Stimulated activated CD8-positive, alpha-beta memory T cell treated with anti-CD3 and anti-CD28 coated beads, Interleukin-2, amount 100 ng/mL, for 1 hour (primary cell): ENCODE measurements at places on chromosomes 7 and 10.

DNA sequence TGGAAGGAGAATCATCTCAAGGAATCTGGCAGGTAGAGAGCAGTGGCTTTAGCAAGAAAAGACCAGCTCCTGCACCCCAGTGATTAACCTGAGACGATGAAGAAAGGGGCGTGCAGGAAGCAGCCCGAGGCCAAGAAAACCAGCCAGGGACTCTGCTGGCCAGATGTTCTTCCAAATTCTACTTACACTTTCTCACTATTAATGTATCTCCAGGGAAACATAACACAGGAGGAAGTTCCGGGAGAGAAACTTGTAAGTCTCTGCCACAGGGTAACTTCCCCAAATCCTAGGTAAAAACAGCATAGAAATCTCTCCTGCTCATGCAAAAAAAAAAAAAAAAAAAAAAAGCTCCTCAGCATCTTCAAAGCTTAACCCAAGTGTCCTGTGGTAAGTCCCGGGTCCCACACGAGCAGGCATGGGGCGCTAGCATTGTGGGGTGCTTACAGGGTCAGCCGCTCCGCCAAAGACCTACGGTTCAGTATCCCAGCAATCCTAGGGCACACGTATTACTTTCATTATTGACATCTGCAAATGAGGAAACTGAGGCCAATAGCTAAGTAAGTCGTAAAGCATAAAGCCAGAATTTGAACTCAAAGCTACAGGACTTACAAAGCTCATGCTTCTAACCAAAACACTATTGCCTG lies 97.2 kb upstream of the GNA12 start:
- no peak for DNase-seq

DNA sequence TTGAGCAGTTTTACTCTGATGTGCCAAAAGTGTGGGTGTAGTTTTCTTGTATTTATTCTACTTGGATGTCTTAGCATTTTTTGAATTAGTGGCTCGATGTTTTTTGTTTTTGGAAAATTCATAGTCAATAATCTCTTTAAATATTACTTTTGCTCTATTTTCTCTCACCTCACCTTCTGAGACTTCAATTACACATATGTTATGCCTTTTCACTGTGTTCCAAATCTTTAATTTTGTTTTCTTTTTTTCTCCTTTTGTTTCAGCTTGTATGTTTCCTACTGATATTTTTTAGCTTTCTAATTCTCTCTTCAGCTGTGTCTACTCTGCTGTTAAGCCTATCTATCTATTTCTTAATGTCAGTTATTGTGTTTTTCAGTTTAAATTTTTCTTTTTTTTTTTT lies 69.5 kb downstream of the ZNF503 start:
- no peak for DNase-seq

DNA sequence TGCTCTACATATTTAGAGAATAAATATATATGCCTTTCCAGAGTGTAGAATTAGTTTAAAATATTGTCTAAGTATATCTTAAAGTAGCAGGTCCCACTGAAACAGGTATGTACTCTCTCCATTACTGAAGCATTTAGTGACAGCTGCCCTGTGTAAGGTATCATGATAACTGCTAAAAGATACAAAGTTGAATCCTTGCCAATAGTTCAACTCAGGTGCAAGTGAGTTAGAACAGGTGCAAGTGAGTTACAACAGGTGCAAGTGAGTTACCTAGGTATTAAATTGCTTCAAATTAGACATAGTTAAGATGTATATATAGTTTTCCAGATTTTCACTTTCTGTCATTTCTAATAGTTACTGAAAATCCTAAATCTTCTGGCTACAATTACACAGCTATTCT lies 119.1 kb downstream of the CNOT4 start:
- DNase-seq, result no peak

- DNase-seq, result no peak
Observed at GRCh38 chr10:97532935-97533671, 34.4 kb downstream of the UBTD1 start.

- no peak for DNase-seq
Observed at GRCh38 chr10:78904196-78904595, 164.6 kb upstream of the ZMIZ1 start.

GRCh38 chr10:100182908-100183307 lies 2.9 kb downstream of the ERLIN1 start:
- no peak for DNase-seq

- no peak for DNase-seq
Observed at GRCh38 chr10:49645417-49645816, 31.6 kb downstream of the CHAT start.

DNA sequence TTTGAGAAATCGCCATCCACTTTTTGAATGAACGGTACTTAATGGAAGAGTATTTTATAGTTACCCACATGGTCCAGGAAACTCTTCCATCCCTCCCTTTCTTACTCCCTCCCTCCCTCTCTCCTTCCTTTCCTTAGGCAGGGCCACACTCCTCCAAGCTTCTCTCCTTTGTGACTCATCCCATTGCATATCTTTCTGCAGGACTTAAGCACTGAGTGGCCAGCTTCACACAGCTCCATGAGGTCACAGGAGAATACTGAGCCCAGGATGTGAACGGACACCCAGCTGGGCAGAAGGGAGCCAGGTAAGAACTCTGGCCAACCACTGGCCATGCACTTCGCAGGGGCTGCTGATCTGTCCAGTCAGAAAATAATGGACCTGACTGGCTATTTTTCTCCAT lies 189.7 kb upstream of the ADCY1 start:
- DNase-seq, result no peak

- DNase-seq, result no peak
Observed at GRCh38 chr7:50400114-50400513, 50.0 kb downstream of the FIGNL1 start.

DNA sequence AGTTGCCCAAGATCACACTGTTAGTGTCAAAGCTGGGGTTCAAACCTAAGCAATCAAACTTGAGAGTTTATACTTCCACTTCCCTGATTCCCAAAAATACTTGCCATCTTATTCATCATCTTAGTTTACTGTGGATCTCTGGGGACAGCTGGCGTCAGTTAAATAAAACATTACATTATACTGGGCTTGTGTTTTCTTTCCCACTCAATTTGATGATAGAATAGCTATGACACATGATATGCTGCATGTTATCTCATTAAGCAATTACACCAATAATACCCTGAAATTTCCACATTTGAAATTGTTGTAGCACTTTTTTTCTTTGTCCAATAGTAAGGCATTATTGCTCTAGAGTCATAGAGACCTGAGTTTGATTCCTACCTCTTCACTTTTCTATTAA lies 62.9 kb upstream of the MXI1 start:
- DNase-seq, result no peak

GRCh38 chr7:2045559-2046405 lies 187.0 kb downstream of the MAD1L1 start:
- DNase-seq, result no peak

- DNase-seq, result no peak
Observed at GRCh38 chr7:127187740-127188139, 65.0 kb downstream of the GRM8 start.

DNA sequence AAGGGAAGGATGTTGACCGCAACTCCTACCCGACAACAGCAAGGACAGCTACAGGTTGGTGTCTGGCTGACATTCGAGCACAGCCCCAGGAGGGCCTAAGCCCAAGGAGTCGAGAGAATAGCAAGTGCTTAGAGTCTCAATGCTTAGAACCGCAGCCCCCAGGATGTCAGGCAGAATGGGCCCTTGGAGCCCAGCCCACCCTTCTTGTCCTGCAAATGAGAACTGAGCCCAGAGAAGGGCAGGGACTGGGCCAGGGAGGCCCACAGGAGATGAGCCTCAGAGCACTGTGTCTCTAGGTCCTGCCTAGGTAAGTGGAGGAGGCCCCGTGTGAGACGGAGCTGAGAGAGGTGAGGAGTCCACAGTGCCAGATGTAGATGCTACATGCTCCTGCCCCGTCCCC lies 173.3 kb upstream of the ZMIZ1 start:
- DNase-seq, result no peak

DNA sequence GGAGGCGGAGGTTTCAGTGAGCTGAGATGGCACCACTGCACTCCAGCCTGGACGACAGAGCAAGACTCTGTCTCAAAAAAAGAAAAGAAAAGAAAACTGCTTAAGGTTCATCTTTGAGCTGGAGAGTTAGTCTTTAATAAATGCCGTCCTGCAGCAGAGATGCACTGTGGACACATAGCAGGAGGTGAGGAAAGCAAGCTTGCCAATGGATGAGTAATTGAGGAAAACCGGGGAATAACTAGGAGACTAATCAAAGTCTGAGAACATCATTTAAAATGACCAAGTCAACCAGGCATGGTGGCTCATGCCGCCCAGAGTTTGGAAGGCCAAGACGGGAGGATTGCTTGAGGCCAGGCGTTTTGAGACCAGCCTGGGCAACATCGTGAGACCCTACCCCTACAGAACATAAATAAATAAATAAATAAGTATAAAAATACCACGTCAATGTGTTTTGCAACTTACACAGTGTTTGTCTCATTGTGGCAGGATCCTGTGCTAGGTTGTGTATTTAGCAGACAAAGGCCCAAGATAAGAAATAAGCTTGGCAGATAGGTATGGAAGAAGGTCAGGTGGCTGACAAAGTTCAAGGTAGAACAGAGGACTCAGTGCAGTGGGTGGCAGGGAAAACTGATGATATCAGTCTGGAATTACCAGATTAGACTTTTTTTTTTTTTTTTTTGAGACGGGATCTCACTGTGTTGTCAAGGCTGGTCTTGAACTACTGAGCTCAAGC lies 115.7 kb upstream of the KMT2C start:
- DNase-seq, result no peak

GRCh38 chr7:34177476-34177875 lies 272.1 kb downstream of the BMPER start:
- no peak for DNase-seq

DNA sequence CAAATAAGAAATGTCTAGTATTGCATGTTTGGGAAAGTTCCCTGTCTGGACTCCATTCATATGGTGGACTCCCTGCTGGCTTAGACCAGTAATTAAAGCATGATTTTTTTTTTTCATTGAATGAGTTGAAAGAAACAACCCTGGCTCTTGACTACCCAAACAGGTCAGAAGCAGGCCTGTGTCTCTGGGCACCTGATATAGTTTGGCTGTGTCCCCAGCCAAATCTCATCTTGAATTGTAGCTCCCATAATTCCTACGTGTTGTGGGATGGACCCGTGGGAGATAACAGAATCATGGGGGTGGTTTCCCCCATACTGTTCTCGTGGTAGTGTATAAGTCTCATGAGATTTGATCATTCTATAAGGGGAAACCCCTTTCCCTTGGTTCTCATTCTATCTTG lies 206.2 kb downstream of the TMEM178B start:
- DNase-seq, result no peak

DNA sequence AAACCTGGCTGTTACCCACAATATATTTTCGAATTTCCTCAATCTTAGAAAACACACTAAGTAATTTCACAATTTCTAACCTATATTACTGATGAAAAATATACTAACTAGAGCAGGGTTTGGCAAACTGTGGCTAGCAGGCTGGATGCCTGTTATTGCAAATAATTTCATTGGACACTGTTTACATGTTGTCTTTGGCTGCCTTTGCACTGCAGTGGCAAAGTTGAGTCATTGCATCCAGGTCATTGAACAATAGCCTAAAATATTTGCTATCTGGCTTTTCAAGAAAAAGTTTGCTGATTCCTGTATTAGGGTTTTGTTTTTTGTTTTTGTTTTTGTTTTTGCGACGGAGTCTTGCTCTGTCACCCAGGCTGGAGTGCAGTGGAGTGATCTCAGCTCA lies 47.2 kb downstream of the KIF11 start:
- DNase-seq, result no peak

DNA sequence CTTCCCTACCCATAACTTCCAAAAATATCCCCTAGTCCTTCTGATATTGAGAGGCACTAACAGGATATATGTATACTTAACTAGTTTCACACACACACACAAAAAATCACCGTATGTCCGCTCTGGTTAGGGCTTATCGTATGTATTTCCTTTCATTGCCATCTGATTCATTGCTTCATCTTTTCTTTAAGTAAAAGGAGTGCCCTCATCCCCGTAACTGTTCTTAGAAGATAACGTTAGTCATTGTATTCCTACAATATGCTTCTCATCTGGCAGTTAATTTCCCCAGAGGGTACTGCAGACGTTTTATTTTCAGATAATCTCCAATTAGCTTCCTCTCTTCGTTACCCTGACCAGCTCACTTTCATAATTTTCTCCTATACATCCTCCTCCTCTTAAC lies 37.3 kb downstream of the NRCAM start:
- no peak for DNase-seq

DNA sequence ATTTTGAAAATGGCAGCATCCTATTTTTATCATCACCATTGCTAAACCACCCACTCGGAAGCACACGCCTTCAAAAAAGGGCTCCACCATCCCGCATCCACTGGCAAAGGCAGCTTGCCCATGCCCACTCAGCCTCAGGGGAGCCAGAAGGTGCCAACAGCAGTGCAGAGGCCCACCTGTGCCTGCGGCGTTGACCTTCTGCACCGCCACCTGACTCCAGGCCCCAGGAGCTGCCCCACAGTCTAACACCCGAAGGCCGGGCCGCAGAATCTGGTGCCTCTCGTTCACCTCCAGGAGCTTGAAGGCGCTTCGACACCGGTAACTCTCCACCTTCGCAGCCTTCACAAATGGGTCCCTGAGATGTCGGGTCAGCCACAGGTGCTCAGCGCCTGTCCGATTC lies 2.8 kb downstream of the MRM2 start:
- DNase-seq, result no peak

DNA sequence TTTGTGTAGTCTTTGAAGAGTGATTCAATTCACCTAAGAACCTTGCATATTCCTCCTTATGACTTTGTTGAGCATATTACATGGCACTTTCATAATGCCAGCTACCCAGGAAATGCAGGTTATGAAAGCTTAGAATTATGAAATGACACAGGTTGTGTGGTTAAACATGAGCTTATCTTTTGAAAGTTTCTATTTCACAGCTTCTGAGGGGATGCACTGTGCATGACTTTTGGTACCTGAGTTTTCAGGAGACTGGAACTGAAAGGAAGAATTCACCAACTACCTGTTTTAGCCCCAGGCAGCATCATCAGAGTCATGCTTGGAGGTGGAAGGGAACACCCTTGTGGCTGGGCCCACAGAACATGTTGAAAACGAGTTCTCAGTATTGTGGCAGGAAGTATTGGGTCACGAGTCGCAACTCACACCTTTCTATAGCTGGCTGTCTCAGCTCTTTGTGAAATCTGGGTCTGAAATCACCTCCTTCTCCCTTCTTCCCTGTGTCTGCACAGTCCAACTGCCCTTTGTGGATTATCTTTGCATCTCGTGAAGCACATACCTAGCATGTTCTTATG lies 228.2 kb downstream of the PTEN start:
- DNase-seq, result peak; percentile 34

- no peak for DNase-seq
Observed at GRCh38 chr10:103672345-103672744, 178.8 kb downstream of the NEURL1 start.

DNA sequence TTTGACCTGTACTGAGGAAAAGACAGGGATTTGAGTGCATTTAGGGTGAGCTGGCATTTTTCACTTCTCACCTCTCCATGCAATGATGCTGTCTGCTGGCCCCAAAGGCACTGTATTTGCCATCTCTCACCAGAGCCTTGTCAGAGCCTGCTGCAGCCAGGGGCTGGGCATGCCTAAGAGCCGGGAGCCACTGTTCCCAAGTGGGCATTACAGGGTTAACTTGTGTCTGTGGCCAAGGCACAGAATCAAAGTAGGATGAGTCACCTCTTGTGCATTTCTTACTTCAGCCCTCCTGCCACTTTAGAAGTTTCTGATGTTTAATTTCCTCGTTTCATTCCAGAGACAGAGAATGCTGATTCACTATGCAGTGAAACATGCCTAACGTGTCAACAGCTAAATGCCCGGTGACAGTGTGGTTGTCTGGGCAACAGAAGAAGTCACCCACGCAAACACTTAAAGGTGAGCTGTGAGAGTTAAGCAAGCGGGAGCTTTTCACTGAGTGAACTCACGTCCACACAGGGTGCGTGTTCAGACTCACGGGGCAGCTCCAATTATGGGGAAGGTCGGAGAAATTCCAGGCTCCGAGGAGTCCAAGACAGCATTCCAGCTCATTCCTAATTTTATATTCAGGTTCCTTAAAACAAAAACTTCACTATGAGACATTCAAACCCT lies 57.1 kb upstream of the IGFBP3 start:
- no peak for DNase-seq
